ENCODE measurements at places on chromosomes 1 and 21.
A peak's percentile ranks its signal among the peaks of the same experiment; 100 is the strongest.

DNA sequence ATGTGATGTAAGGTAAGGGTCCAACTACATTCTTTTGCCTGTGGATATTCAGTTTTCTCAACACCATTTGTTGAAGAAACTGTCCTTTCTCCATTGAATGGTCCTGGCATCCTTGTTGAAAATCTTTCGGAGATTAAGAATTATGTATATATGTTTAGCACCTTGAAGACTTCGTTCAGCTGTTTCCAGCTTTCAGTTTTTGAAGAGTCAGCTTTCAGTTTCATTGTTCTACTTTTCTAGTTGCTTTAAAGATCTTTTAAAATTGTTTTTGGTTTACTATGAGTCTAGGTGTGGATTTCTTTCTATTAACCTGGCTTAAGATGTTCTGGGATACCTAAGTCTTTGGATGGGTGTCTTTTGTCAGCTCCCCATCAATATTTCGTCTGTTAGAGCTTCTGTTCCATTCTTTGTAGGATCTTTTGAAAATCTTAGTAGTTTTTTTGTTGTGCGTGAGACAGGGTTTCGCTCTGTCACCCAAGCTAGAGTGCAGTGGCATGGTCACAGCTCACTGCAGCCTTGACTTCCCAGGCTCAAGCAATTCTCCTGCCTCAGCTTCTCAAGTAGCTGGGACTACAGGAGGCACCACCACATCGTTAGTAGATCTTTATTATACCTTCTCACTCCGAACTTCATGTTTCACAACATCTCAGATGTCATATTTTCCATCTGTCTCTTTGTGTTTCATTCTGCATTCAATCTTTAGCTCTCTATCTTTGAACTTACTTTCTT is 353.5 kb upstream of the B3GALT2 start:
- DNase-seq, result no peak

DNA sequence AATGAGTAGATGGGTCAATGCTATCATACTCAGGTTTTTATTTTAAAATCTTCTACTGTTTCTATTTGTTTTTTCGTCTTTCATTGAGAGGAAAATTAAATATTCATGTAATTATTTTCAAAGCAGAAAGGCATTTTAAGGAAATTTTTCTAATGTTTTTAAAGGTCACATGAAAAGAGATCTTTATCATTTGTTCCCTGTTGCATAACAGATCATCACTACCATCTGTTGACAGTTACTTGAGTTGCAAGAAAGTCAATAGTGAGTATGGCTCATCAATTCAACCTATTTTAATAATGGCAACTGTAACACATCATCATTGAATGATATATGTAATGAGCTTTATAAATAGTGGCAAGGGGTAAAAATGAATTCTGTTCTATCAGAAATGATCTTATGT is 369.7 kb downstream of the DPYD start:
- no peak for DNase-seq

GRCh38 chr1:78688697-78689096 is 39.1 kb downstream of the IFI44 start:
- DNase-seq, result no peak

DNA sequence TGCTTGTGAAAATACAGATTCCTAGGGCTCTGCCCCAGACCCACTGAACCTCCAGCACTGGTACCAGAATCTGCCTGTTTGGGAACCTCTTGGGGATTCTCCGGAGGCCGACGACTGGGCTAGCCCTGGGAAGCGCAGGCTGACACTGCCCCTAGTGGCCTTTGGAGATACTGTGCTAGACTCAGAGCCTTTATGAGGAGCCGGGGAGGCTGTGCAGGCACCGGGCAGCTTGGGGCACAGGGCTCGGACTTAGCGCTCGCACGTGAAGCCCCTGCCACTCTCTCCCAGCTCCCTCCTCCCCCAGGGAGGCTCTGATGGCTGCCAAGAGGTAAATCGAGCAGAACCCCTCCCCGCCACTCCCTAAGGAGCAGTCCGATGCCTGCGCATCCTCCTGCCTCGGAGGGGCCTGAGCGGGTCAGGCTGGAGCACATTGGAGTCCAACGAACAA is 144.6 kb upstream of the TNR start:
- peak; percentile 4 for DNase-seq

- no peak for DNase-seq
These were observed 33.5 kb upstream of the ABCD3 start for GRCh38 chr1:94384485-94385265.

DNA sequence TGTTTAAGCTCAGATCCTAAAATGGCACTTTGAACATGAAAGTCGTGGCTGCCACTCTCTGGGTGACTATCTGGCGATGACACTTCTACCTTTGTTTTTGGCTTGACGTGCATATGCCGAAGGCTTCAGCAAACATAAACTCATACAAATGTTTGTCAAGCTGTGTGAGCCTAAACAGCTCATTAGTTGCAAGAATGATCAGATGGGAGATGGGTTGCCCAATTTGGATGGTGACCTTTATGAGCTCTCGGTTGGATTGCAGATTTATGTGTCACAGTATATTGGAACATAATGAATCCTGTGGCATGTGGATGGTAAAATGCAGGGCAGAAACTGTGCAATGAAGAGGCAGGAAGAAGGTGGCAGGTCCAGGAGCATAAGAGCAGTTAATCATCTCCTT is 229.3 kb downstream of the DISC1 start:
- DNase-seq, result no peak

DNA sequence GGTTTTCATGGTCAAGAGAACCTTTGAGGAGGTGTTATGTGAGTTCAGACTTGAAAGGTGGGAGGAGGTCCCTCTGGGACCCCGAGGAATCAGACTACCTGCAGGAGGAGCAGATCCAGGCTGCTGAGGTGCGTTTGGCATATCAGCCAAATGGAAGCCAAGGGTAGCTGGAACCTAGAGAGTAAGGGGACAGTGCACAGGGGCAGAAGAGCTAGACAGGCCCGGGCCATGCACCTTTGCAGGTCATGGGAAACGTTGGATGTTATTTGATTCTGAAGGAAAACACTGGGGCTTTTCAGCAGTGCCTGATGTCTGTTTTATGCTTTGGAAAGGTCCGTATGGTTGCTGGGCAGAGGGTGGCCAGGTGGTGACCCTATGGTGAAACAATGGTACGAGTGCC is 169.2 kb downstream of the PGBD5 start:
- DNase-seq, result no peak

DNA sequence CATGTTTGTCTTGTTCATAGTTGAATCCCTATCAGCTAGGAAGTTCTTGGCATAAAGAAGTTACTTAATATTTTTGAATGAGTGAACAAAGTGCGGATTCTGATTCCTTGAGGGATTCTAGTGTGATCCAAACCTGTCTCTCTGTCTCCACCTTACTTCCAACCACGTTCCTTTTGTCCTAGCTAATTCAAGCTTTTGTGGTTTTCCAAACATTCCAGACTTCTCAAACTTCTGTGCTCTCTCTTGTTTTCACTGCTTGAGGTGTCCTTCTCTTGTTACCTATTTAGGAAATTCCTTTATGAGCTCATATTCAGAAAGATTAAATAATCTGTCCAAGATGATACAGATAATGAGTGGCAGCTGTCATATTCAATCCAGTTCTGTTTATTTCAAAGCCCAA is 353.2 kb downstream of the PTBP2 start:
- DNase-seq, result no peak

DNA sequence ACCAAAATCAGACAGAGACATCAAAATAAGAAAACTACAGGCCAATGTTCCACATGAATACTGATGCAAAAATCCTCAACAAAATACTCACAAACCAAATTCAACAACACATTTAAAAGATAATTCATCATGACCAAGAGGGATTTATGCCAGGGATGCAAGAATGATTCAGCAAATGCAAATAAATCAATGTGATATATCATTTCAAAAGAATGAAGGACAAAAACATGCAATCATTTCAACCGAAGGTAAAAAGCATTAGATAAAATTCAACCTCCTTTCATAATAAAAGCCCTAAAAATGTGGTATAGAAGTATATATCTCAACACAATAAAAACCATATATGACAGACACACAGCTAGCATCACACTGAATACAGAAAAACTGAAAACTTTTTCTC is 81.5 kb upstream of the LYPLAL1 start:
- no peak for DNase-seq

DNA sequence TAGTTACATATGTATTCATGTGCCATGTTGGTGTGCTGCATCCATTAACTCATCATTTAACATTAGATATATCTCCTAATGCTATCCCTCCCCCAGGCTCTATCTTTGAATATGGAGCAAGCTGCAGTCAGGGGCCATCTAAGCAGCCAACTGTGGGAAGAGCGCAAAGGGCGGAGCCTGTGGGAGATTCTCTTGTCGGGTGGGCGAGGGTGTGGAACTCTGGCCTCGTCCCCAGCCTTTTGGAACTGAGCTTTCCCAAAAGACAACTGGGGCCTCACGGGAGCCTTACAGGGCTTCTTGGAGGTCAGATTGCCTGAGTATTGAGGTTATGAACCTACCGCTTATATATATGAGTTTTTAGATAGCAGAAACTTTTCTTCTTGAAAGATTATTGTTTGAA is 117.2 kb downstream of the HHAT start:
- no peak for DNase-seq

DNA sequence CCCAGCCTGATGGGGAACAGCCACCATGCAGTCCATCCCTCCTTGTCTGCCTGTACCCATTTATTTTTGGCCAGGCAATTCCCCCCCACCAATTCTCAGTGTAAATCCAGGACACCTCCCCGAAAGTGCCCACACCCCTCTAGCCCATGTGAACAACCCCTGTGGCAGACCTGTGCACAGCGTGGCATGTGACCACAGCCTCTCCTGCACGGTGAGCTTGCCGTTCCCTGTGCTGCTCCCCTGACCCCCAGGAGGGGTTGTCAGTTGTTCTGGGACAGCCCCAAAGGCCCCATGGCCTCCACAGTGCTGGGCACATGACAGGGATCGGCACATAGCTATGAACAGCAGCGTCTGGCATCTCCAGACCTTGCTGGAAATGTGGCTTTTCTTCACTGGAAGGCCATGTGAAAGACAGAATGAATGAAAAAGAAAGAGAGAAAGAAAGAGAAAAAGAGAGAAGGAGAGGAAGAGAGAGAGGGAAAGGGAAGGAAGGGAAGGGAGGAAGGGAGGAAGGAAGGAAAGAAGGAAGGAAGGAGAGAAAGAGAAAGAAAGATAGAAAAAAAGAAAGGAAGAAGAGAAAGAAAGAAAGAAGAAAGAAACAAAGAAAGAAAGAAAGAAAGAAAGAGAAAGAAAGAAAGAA is 3.9 kb downstream of the CAPN9 start:
- no peak for DNase-seq

- no peak for DNase-seq
These were observed 70.4 kb downstream of the DIRAS3 start for GRCh38 chr1:67980028-67980427.

GRCh38 chr1:205701420-205701819 is 21.1 kb upstream of the SLC45A3 start:
- DNase-seq, result no peak

GRCh38 chr1:219128957-219129356 is 44.7 kb upstream of the LYPLAL1 start:
- no peak for DNase-seq

DNA sequence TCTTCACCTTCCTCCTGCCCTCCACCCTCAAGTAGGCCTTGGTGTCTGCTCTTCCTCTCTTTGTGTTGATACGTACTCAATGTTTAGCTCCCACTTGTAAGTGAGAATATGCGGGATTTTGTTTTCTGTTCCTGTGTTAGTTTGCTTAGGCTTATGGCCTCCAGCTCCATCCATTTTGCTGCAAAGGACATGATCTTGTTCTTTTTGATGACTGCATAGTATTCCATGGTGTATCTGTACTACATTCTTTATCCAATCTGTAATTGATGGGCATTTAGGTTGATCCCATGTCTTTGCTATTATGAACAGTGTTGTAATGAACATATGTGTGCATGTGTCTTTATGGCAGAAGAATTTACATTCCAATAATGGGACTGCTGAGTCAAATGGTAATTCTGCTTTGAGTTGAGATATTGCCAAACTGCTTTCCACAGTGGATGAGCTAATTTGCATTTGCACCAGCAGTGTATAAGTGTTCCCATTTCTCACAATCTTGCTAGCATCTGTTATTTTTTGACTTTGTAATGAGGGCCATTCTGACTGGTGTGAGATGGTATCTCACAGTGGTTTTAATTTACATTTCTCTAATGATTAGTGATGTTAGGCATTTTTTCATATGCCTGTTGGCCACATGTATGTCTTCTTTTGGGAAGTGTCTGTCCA is 272.7 kb downstream of the SDCCAG8 start:
- no peak for DNase-seq

DNA sequence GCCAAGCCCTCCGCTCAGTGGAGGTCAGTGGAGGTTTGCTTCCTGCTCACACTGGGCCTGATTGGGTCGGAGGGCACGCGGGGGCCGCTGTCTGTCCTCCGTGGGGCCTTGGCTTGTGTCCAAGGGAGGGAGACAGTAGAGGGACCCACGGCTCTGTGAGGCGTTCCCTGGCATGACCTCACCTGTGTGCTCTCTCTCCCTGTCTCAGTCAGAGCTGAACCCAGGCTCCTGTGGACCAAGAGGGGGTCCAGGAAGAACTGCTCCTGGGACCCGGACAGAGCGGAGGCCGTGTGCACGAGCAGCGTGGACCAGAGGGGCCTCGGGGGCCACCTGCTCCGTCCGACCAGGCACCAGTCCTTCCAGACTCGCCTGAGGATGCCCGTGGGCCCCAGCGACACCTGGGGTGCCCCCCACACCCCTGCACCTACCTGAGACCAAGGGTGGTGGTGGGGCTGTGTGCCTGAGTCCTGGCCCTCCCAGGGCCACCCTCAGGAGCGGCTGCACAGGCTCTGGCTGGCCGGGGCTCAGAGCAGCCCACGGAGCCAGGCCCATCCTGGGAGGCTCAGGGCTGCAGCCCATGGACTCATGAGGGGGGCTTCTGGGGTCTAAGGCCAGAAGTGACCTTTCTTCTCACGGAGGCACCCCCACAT is 13.3 kb upstream of the TTLL10 start:
- no peak for DNase-seq

GRCh38 chr1:41846625-41847405 is 71.9 kb downstream of the HIVEP3 start:
- DNase-seq, result no peak

- DNase-seq, result no peak
These were observed 417.2 kb downstream of the PCP4 start for GRCh38 chr21:40284409-40284808.

DNA sequence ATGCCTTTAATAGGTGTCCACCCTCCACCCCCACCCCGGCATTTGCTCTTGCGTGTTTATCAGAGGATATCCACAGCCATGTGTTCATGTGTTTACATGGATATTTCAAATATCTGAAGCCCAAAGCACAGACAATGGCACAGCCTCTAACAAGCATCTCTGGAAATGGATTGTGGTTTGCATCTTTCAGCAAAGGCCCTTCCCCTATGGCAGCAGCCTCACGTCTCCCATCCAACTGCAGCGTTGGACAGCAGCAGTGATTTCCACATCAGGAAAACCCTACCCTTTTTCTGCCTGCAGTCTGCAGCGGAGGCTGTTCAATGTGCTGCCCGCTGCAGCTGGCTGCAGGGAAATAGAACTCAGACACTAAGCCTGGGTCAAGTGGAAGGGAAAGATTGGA is 1.6 kb downstream of the RASSF5 start:
- no peak for DNase-seq

DNA sequence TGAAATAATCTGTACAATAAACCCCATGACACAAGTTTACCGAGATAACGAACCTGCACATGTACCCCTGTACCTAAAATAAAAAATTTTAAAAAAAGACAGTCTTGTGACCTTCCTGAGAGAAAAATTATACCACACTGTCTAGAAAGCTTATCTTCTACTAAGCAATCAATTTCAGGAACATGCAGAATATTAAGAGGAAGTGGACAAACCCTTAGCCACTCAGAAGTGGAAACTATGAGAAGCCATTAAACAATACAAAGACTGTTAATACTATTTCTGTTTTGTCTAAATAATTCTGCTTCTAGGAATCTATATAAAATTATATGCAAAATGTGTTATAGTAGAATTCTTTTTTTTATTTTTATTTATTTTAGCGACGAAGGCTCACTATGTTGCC is 93.9 kb downstream of the ADAMTS1 start:
- no peak for DNase-seq
